ENCODE measurements at places on chromosomes 13 and 19. TPM values are rescaled to one million over a fixed set of nuclear protein-coding genes. Genes with fewer than 3 reads are reported as not detected.

The CNN1 gene
- not detected for total RNA-seq

GRCh38 chr19:40502647-40503319 is 36.0 kb downstream of the SPTBN4 start:
- H3K27ac ChIP-seq: no peak overlapping the region
- no peak overlapping the region for H3K4me3 ChIP-seq
- H3K27me3 ChIP-seq: peaks cover 43% of the 10 kb centered on the region
- no peaks in the 10 kb centered on the region for H3K4me1 ChIP-seq

DNA sequence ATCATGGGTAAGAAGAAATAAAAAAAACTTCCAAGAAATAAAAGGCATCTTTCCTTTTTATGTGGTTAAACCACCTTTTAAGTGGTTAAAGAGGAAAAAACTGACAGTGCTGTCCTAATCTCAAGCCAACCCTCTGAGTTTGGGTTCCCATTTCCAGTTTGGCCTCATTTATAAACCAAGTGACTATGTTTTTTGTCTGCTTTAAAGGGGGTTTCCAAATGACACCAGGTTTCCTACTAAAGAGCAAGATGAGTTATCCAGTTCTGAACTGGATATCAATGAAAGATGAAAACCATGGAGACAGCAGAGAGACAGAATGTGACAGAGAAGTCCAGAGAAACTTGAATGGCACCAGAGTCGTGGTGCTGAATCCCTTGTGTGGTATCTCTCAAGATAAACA is 251.5 kb downstream of the ABCC4 start:
- H3K36me3 ChIP-seq: peaks cover 10% of the 10 kb centered on the region
- no peak for DNase-seq
- no peaks in the 10 kb centered on the region for H3K4me1 ChIP-seq

The IGFL1 gene
- not detected for total RNA-seq

- no peak overlapping the region for H3K27ac ChIP-seq
- H3K4me1 ChIP-seq: no peaks in the 10 kb centered on the region
- peaks cover 2% of the 10 kb centered on the region for H3K27me3 ChIP-seq
Observed at GRCh38 chr13:51034906-51035305, 76.2 kb downstream of the C13orf42 start.

The DCT gene
- total RNA-seq: not detected

The FGF21 gene
- not detected for total RNA-seq

The LCP1 gene
- total RNA-seq: 844 TPM

The SBK3 gene
- not detected for total RNA-seq

The KDELR1 gene
- total RNA-seq: 80.9 TPM

The ZNF586 gene
- total RNA-seq: 20.1 TPM

GRCh38 chr13:39684531-39685137 is 29.2 kb downstream of the COG6 start:
- no peak overlapping the region for H3K4me3 ChIP-seq
- no peaks in the 10 kb centered on the region for H3K27me3 ChIP-seq
- no peak overlapping the region for H3K27ac ChIP-seq
- H3K4me1 ChIP-seq: peaks cover 16% of the 10 kb centered on the region

GRCh38 chr13:43227721-43228120 is 204.3 kb downstream of the DNAJC15 start:
- H3K4me3 ChIP-seq: no peak overlapping the region
- H3K27me3 ChIP-seq: peaks cover 26% of the 10 kb centered on the region
- no peak overlapping the region for H3K27ac ChIP-seq
- no peaks in the 10 kb centered on the region for H3K4me1 ChIP-seq

DNA sequence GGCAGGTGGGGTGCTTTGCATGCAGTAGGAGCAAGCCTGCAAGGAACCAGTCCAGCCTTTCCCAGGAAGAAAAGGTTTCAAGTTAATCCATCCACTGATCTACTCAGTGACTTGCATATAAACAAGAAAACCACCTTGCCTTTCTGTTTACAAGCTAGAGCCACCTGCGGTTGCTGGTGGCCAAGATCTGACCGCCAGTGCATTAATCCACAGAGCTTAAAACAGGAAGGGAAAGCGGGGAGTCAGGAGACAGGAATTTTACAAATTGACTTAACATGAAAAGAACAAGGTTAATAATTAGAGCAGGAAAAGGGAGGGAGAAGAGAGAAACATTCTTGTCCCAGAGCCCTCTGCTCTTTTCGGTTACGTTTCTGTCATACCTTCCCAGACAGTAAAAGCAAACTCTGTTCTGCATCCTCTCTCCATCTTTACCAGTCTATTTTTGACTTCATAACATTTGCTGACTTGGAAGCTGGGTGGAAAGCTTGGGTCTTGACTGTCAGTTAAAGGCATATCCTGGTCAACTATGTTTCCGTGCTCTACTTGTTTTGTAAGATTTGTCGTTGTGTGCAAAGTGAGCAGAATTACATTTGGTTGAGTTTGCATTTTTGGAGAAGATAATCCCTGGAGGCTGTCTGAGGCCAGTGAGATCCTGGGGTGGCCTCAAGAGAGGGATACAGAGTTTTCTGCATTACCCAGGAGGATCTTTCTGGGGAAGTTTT is 760.6 kb downstream of the EFNB2 start:
- no peak overlapping the region for H3K4me3 ChIP-seq
- H3K36me3 ChIP-seq: no peaks in the 10 kb centered on the region
- no peak for DNase-seq
- no peaks in the 10 kb centered on the region for H3K27me3 ChIP-seq
- H3K27ac ChIP-seq: no peak overlapping the region
- H3K4me1 ChIP-seq: no peaks in the 10 kb centered on the region

GRCh38 chr19:12325690-12326089 is 7.7 kb downstream of the ZNF563 start:
- no peak for DNase-seq
- H3K36me3 ChIP-seq: peaks cover 6% of the 10 kb centered on the region
- no peaks in the 10 kb centered on the region for H3K4me1 ChIP-seq
- no peak overlapping the region for H3K4me3 ChIP-seq
- H3K27ac ChIP-seq: no peak overlapping the region
- no peaks in the 10 kb centered on the region for H3K27me3 ChIP-seq

The ATP8A2 gene
- total RNA-seq: 0.10 TPM

DNA sequence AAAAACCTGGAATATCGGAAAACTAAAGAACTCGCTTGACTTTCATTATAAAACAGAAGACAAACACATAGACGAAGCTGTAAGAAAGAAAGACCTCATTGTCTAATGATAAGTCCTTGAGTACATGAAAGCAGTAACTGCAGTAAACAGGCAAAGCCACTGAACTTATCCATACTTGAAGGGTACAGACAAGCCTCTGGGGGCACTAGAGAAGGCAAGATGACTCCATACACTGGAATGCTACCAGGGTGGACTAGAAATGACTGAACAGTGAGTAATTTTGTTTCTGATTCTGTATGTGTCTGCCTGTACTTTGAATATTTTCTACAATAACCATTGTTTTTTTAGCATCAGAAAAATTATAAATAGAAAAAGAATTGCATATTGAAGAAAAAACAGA is 507.9 kb downstream of the UQCRFS1 start:
- H3K4me1 ChIP-seq: no peaks in the 10 kb centered on the region
- H3K27ac ChIP-seq: no peak overlapping the region
- no peak for DNase-seq
- H3K4me3 ChIP-seq: no peak overlapping the region
- H3K27me3 ChIP-seq: peaks cover 21% of the 10 kb centered on the region

The ZNF837 gene
- total RNA-seq: 0.86 TPM

- no peak overlapping the region for H3K27ac ChIP-seq
- H3K36me3 ChIP-seq: no peaks in the 10 kb centered on the region
- no peak overlapping the region for H3K4me3 ChIP-seq
- H3K4me1 ChIP-seq: no peaks in the 10 kb centered on the region
- DNase-seq: no peak
Observed at GRCh38 chr13:113901642-113902041, 37.8 kb upstream of the GAS6 start.

The PRR20B gene
- not detected for total RNA-seq

- no peak overlapping the region for H3K4me3 ChIP-seq
- peaks cover 47% of the 10 kb centered on the region for H3K27me3 ChIP-seq
- no peak for DNase-seq
- H3K4me1 ChIP-seq: no peaks in the 10 kb centered on the region
- no peak overlapping the region for H3K27ac ChIP-seq
- H3K36me3 ChIP-seq: no peaks in the 10 kb centered on the region
Observed at GRCh38 chr19:42693760-42694350, 46.4 kb downstream of the PSG3 start.

GRCh38 chr19:1518471-1518870 is 5.4 kb upstream of the PLK5 start:
- H3K27me3 ChIP-seq: peaks cover 6% of the 10 kb centered on the region
- no peak overlapping the region for H3K4me3 ChIP-seq
- H3K36me3 ChIP-seq: no peaks in the 10 kb centered on the region
- no peak for DNase-seq
- no peaks in the 10 kb centered on the region for H3K4me1 ChIP-seq
- no peak overlapping the region for H3K27ac ChIP-seq

DNA sequence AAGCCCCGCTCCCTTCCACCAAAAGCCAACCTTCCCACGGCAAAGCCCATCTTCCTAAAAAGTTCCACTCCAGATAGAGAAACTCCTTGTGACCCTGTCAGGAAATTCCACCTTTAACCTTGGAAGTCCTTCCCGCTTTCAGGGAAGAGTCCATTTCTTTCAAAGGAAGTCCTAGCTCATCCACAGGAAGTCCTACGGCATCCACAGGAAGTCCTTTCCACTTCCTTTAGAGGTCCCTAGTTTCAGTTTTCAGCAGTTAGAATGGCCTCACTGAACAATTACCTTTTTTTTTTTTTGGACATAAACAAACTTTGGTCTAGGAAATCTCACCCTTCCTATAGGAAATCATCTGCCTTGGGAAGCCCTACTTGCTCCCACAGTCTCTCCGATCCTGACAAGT is 31.7 kb downstream of the TRPM4 start:
- peaks cover under 1% of the 10 kb centered on the region for H3K36me3 ChIP-seq
- H3K27ac ChIP-seq: no peak overlapping the region
- no peaks in the 10 kb centered on the region for H3K27me3 ChIP-seq
- H3K4me1 ChIP-seq: no peaks in the 10 kb centered on the region

The NRTN gene
- not detected for total RNA-seq

The CEACAM5 gene
- not detected for total RNA-seq

GRCh38 chr13:49679246-49679645 is 12.0 kb downstream of the EBPL start:
- H3K4me1 ChIP-seq: peaks cover 9% of the 10 kb centered on the region
- H3K4me3 ChIP-seq: no peak overlapping the region

The GJA3 gene
- total RNA-seq: 0.33 TPM

The PRTN3 gene
- total RNA-seq: not detected

DNA sequence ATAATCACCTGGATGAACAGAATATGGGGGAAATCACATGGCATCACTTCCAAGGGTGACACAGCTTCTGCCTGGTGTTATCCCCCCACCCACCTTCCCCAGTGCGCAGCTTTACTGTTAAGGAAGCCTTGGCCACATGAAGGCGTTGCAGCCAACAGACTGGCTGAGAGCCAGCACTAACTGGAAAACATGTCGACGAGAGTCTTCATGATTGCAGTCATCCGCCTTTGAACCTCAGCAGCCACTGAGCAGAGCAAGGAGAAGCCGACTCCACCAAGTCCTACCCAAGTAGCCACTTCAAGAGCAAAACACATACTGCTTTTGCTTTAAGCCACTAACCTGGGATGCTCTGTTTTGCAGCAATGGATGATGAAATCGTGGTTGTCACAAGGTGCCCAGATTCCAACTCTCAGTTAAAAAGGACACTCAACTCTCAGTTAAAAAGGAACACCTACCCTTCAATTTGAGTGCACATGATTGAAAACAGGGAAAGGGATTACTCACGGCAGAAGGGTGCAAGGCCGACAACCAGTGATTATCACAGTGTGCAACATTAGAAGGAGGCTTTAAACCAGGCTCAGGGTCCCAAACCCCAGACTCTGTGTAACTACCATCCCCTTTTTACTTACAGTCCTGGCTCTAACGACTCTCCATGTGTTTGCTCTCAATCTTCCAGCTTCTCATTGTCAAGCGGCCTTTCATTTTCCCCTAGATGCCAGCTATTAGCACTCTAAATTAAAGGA is 149.1 kb downstream of the KLF12 start:
- DNase-seq: no peak
- H3K4me3 ChIP-seq: peak overlapping the region; percentile 66
- H3K27me3 ChIP-seq: no peaks in the 10 kb centered on the region
- H3K4me1 ChIP-seq: peaks cover 39% of the 10 kb centered on the region

GRCh38 chr13:43573361-43573740 is 213.4 kb downstream of the ENOX1 start:
- H3K27ac ChIP-seq: no peak overlapping the region
- H3K4me1 ChIP-seq: peaks cover 3% of the 10 kb centered on the region
- no peak overlapping the region for H3K4me3 ChIP-seq
- peaks cover 17% of the 10 kb centered on the region for H3K27me3 ChIP-seq

The PIBF1 gene
- 15.2 TPM for total RNA-seq

The ZNF121 gene
- 79.2 TPM for total RNA-seq

The ZNF317 gene
- total RNA-seq: 44.2 TPM

The LATS2 gene
- total RNA-seq: 29.8 TPM

DNA sequence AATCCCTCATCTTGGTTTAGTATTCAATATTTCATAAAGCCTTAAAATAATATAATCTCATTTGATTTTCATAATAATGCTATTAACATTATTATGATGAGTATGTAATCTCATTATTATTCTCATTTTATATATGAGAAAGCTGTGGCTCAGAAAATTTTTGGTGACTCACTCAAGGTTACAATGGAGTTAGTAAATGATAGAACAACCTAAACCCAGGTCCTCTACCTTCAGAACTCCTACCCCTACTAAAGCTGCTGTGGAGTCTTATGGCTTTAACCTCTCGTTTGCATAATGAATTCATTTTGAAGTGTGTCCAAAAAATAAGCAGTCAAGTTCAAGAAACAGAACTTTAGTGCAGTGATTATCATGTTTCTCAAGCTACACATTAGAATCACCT is 226.3 kb downstream of the TBC1D4 start:
- H3K4me1 ChIP-seq: no peaks in the 10 kb centered on the region
- no peaks in the 10 kb centered on the region for H3K36me3 ChIP-seq
- H3K27ac ChIP-seq: no peak overlapping the region
- no peak overlapping the region for H3K4me3 ChIP-seq
- DNase-seq: no peak
- peaks cover 17% of the 10 kb centered on the region for H3K27me3 ChIP-seq

DNA sequence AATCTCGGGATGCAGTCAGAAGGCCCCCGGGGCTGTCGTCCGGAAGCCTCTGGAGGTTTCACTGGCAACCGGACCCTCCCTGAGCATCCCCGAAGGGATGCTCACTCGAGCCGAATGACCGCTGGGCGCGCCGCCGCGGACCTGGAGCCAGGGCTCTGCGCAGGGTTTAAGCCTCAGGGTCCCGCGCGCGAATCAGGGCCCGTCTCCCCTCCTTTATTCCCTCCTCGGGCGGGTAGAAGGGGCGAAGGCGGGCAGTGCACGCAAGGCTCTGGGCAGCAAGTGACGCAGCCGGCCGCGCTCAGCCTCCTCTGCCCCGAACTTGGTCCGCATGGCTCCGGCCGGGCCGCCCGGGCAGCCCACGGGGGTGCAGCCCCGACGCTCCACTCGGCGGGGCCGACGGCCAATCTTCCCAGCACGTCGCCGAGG is 572 bp downstream of the SHISA2 start:
- H3K27ac ChIP-seq: no peak overlapping the region
- peaks cover 41% of the 10 kb centered on the region for H3K27me3 ChIP-seq
- DNase-seq: no peak
- H3K4me1 ChIP-seq: peaks cover 5% of the 10 kb centered on the region
- H3K36me3 ChIP-seq: no peaks in the 10 kb centered on the region
- no peak overlapping the region for H3K4me3 ChIP-seq

GRCh38 chr19:7482584-7483439 is 6.0 kb downstream of the PEX11G start:
- H3K27me3 ChIP-seq: no peaks in the 10 kb centered on the region
- no peak for DNase-seq
- H3K4me3 ChIP-seq: no peak overlapping the region

GRCh38 chr19:39139305-39139874 is 13.8 kb downstream of the PAK4 start:
- H3K27me3 ChIP-seq: no peaks in the 10 kb centered on the region
- H3K4me1 ChIP-seq: peaks cover 25% of the 10 kb centered on the region
- DNase-seq: no peak
- no peaks in the 10 kb centered on the region for H3K36me3 ChIP-seq
- H3K4me3 ChIP-seq: no peak overlapping the region
- H3K27ac ChIP-seq: no peak overlapping the region
